Upper lobe of right lung (tissue), 1 donor: ENCODE measurements at places on chromosomes 11 and 22.
A peak's percentile ranks its signal among the peaks of the same experiment; 100 is the strongest.

- DNase-seq: no peak
- H3K4me3 ChIP-seq: no peak overlapping the region
Observed at GRCh38 chr11:72430741-72431570, 3.4 kb downstream of the CLPB start.

GRCh38 chr11:134196756-134197155 is 27.0 kb downstream of the NCAPD3 start:
- no peak overlapping the region for H3K27ac ChIP-seq
- no peak for DNase-seq
- no peak overlapping the region for H3K4me3 ChIP-seq

DNA sequence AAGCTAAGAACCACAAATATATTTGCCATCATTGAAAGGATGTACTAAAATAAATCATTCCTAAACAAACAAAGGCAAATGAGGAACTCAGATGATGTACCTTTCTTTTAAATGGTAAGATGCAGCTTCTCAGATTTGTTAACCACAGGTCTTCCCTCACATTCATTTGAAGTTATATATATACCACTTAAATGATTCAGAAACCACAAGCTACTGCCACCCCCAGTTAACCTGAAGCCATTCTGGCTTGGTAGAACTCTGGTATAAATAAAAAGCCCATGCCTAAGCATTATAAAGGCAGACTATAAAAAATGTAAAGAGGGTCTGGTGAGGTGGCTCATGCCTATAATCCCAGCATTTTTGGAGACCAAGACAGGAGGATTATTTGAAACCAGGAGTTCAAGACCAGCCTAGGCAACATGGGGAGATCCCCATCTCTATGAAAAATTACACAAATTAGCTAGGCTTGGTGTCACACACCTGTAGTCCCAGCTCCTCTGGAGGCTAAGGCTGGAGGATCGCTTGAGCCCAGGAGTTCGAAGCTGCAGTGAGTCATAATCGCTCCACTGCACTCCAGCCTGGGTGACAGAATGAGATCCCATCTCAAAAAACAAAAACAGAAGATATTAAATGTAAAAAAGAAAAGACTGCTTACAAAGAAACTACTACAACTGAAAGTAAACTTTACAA is 1185.3 kb downstream of the JRKL start:
- H3K4me1 ChIP-seq: no peaks in the 10 kb centered on the region
- H3K36me3 ChIP-seq: no peaks in the 10 kb centered on the region
- DNase-seq: no peak
- H3K27me3 ChIP-seq: no peaks in the 10 kb centered on the region
- H3K27ac ChIP-seq: no peak overlapping the region

DNA sequence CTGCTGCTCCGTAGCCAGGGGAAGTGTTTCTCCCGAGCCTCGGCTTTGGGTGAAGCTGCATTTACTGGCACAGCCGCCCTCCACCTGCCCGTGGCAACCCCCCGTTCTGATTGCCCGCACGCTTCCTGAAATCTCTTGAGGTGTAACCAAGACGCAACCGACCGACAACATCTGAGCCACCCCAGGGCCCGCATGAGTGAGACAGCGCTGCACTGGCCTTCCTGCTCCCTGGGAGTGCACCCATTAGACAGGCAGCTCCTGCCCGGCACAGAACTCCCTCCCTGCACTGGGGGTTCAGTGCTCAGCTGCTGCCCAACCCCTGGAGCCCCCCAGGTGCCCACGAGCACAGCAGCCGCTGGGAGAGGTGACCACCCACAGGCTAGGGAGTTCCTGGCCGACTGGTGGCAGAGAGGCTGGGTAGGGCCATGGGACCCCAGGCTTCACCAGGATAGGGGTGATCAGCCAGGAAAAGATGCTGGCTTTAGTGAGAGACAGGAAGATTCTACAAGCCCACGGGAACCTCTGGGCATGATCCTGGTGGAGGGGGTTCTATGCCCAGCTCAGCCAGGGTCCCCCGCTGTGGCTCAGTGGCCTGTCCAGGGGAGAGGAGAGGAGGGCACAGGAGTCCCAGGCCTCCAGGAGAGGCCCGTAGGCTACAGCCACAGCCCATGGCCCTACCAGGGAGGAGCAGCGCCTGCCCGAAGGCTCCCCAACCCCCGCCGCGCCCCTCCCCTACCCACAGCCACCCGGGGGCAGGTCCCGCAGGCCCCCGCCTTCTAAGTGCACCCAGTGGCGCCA is 14.6 kb downstream of the PLXNB2 start:
- no peaks in the 10 kb centered on the region for H3K27me3 ChIP-seq
- H3K4me3 ChIP-seq: peak overlapping the region; percentile 39

DNA sequence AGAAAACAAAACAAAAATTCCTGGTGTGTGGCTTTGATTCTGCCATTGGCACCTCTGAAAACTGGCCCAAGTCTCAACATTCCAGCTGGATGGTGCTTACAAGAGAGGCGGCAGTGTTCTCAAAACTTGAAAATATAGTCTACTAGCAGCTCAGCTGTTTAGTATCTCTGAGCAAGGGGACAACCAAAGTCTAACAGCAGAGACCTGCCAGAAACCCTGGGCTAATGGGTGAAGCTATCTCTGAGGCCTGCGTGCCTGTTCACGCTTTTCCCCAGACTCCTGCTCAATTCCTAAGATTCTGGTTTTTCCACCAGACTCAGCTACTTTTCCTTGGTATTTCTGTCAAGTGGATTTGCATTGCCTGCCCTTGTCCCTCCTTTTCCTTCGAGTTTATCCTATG is 17.9 kb downstream of the TMEM218 start:
- DNase-seq: no peak
- H3K4me3 ChIP-seq: no peak overlapping the region
- peaks cover 9% of the 10 kb centered on the region for H3K4me1 ChIP-seq
- peaks cover 35% of the 10 kb centered on the region for H3K36me3 ChIP-seq
- H3K27ac ChIP-seq: no peak overlapping the region
- no peaks in the 10 kb centered on the region for H3K27me3 ChIP-seq

DNA sequence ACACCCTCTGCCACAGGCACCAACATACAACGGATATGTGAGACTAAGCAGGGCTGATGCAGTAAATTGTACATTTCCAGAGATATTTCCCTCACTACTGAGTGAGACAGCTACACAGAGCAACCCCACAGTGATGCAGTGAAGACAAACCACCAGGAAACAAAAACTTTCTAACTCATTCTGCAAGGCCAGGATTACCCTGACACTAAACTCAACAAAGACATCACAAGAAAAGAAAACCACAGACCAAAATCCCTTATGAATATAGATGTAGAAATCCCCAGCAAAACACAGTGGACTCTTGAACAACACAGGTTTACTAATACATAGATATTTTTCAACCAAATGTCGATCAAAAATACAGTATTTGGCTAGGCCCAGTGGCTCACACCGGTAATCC is 1.5 kb upstream of the SLC7A4 start:
- no peak overlapping the region for H3K27ac ChIP-seq
- H3K36me3 ChIP-seq: no peaks in the 10 kb centered on the region
- peaks cover 7% of the 10 kb centered on the region for H3K4me1 ChIP-seq
- H3K27me3 ChIP-seq: peaks cover 26% of the 10 kb centered on the region
- no peak for DNase-seq

DNA sequence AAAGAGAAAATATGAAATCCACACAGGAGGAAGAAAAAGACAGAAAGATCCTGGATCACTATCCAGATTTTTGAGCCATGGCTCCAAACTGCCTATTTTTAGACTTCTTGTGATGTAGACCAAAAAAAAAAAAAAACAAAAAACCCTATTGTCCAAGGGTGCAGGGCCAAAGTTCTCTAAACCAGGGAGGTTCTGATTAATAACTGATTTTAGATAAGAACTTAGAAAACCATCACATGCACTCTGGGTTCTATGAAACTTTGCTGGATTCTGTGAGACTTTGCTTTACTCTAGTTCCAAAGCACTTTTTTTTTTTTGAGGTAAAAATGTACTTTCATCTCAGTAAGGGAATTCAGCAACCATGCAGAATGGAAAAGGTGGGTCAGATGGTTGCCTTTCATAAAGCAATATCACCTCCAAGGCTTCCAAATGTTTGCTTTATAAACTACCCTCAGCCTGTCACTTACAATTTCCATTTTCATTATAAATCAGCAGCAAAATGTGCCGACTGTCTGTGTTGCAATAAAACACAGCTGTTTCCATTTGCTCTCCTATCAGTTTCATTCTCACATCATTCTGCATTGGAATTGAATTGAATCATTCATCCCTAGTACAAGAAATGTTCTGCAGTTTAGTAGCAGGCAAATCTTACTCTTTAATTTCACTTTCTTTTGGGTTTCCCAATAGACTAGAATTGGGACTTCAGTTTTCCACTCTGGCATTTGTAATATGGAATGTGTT is 1584.3 kb upstream of the RAG2 start:
- H3K4me1 ChIP-seq: no peaks in the 10 kb centered on the region
- no peak overlapping the region for H3K4me3 ChIP-seq
- no peak for DNase-seq

GRCh38 chr11:126378763-126379162 is 23.3 kb downstream of the ST3GAL4 start:
- no peak overlapping the region for H3K4me3 ChIP-seq
- H3K27ac ChIP-seq: no peak overlapping the region
- DNase-seq: no peak
- peaks cover 3% of the 10 kb centered on the region for H3K4me1 ChIP-seq
- no peaks in the 10 kb centered on the region for H3K27me3 ChIP-seq

DNA sequence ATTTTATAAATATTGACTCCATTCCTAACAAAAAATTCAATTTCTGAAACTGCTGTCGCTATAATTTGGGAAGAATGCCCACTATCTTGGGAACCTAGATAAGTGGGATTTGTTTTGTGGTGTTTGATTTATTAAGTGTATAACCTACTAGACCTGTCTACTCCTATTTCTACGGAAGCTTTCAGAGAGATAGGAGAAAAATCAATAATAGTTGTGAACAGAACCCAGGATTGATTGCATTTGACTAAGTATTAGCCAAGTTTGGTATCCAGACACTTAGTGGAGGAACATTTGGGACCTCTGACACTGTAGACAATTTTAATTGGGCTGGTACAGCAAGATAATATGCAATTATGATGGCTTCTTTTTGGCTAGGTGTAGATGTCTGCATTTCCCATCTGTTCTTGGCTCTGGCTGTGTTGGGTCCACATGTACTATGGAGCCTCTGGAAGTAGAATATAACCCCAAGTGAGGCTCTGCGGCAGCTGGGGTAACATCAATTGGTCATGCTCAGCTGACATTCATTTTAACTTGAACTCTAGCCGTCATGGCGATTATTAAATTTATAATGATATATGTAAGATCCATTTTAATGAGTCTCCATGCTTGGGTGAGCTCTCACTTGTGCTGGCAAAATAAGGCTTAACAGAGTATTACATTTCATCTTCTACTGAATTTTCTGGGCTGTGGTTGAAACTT is 111.5 kb upstream of the E2F8 start:
- no peak overlapping the region for H3K27ac ChIP-seq
- peaks cover 20% of the 10 kb centered on the region for H3K27me3 ChIP-seq
- H3K4me1 ChIP-seq: peaks cover 5% of the 10 kb centered on the region
- no peak overlapping the region for H3K4me3 ChIP-seq
- no peaks in the 10 kb centered on the region for H3K36me3 ChIP-seq

DNA sequence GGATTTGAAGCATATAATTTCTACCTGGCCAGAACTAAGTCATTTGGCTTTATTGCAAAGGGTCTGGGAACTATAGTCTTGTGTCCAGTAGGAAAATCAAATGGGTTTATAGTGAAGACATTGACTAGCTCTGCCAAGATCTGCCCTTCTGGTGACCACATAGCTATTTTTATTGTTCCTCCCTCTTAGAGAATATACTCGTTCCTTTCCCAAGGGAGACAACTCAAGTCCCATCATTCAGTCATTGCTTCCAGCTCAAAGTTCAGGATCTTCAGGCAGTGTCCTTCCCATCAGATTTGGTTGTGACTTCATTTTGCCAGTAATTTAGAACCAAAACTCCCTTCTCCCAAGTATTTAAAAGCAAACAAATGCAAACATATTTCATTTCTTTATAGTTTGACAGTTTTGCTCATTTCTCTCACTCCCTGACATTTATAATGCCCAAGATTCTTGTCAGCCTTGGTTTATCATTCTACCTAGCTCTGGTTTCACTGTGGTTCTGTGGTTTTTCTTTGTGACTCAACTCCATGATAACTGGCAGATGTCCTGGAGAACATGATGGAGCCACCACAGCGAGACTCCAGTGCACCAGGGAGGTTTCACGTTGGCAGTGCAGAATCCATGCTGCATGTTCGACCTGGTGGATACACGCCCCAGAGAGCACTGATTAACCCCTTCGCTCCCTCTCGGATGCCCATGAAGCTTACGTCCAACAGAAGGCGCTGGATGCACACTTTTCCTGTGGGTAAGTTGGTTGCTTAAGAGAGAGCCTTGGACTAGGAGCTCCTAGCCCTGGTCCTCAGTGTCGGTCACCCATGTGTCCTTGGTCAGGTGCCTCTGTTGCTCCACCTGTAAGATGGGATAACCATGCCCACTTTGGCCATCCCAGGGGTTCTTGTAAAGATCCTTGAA is 64.9 kb downstream of the DEPDC5 start:
- no peaks in the 10 kb centered on the region for H3K27me3 ChIP-seq
- H3K36me3 ChIP-seq: peaks cover 95% of the 10 kb centered on the region
- H3K4me1 ChIP-seq: no peaks in the 10 kb centered on the region

- DNase-seq: no peak
- H3K4me1 ChIP-seq: no peaks in the 10 kb centered on the region
- H3K36me3 ChIP-seq: no peaks in the 10 kb centered on the region
- no peak overlapping the region for H3K4me3 ChIP-seq
Observed at GRCh38 chr11:14364322-14364721, 5.3 kb upstream of the RRAS2 start.

- H3K36me3 ChIP-seq: peaks cover 13% of the 10 kb centered on the region
Observed at GRCh38 chr22:46156031-46156430, 5.7 kb downstream of the PPARA start.

GRCh38 chr22:17824457-17824856 is 50.2 kb upstream of the BID start:
- DNase-seq: no peak
- H3K4me1 ChIP-seq: no peaks in the 10 kb centered on the region
- peaks cover 5% of the 10 kb centered on the region for H3K36me3 ChIP-seq
- H3K27me3 ChIP-seq: no peaks in the 10 kb centered on the region

- DNase-seq: no peak
- H3K27ac ChIP-seq: no peak overlapping the region
- H3K27me3 ChIP-seq: no peaks in the 10 kb centered on the region
- no peaks in the 10 kb centered on the region for H3K36me3 ChIP-seq
- peaks cover 9% of the 10 kb centered on the region for H3K4me1 ChIP-seq
- H3K4me3 ChIP-seq: no peak overlapping the region
Observed at GRCh38 chr11:13290221-13290980, 12.8 kb downstream of the BMAL1 start.

GRCh38 chr11:126419801-126420697 is 64.6 kb downstream of the ST3GAL4 start:
- no peaks in the 10 kb centered on the region for H3K36me3 ChIP-seq
- no peak overlapping the region for H3K4me3 ChIP-seq
- no peaks in the 10 kb centered on the region for H3K27me3 ChIP-seq
- H3K27ac ChIP-seq: peak overlapping the region; percentile 82
- DNase-seq: no peak
- peaks cover 37% of the 10 kb centered on the region for H3K4me1 ChIP-seq

DNA sequence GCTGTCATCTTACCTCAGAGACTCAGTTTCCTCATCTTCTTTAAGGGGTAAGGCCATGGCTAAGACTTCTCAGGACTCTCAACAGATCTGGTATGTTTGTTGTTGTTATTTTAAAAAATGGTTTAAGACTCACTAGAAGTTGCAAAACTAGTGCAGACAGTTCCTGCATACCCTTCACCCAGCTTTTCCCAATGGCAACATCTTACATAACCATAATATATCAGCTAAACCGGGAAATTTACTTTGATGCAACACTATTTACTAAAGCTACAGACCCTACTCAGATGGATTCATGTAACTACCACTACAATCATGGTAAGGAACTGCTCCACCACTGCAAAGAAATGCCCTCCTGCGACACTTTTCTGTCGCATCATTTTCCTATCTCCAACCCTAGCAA is 20.4 kb downstream of the LGR4 start:
- H3K4me3 ChIP-seq: no peak overlapping the region
- H3K27ac ChIP-seq: no peak overlapping the region
- H3K27me3 ChIP-seq: no peaks in the 10 kb centered on the region
- no peaks in the 10 kb centered on the region for H3K36me3 ChIP-seq
- no peak for DNase-seq
